A549 treated with dexamethasone at 1 μM for 4 hours (cell line): ENCODE measurements at places on chromosomes 3 and 15. TPM values are rescaled to one million over a fixed set of nuclear protein-coding genes. Genes with fewer than 3 reads are reported as not detected.

Gene NLGN1
- total RNA-seq = not detected in 5 replicates

Gene ARPP21
- total RNA-seq = 0.02 to 0.19 TPM (median 0.03 TPM) in 5 replicates

Gene ISG20
- 32.2 to 43.2 TPM (median 39.9 TPM) in 5 replicates for total RNA-seq

Gene MAGEL2
- not detected in 5 replicates for total RNA-seq

Gene TNFSF10
- 0.08 to 0.16 TPM (median 0.13 TPM) in 5 replicates for total RNA-seq

Gene ZNF385D
- not detected in 5 replicates for total RNA-seq

Gene GNB4
- 12.0 to 22.0 TPM (median 19.4 TPM) in 5 replicates for total RNA-seq

Gene TAGLN3
- not detected in 5 replicates for total RNA-seq

Gene RBPMS2
- 6.7 to 9.6 TPM (median 8.4 TPM) in 5 replicates for total RNA-seq

Gene FBXL22
- 0.14 to 0.49 TPM (median 0.27 TPM) in 5 replicates for total RNA-seq

Gene CD86
- total RNA-seq = 0.12 TPM in 1 of 5 replicates, not detected in the others

Gene DUOXA2
- not detected in 5 replicates for total RNA-seq

Gene ARL14
- total RNA-seq = 0.23 to 0.67 TPM (median 0.40 TPM) in 5 replicates

Gene PLA2G4D
- total RNA-seq = not detected in 5 replicates

Gene SAMD7
- not detected in 5 replicates for total RNA-seq

Gene MYEF2
- 12.8 to 17.4 TPM (median 15.6 TPM) in 5 replicates for total RNA-seq

Gene COL6A5
- not detected in 5 replicates for total RNA-seq

Gene CEMIP
- total RNA-seq = 0.83 to 1.5 TPM (median 1.3 TPM) in 5 replicates

Gene CPLX3
- total RNA-seq = 0.05 to 0.06 TPM in 2 of 5 replicates, not detected in the others

Gene FBLN2
- total RNA-seq = 1.5 to 2.8 TPM (median 2.1 TPM) in 5 replicates

Gene GDPGP1
- total RNA-seq = 3.6 to 4.5 TPM (median 4.1 TPM) in 5 replicates

Gene CD276
- total RNA-seq = 61.9 to 92.8 TPM (median 91.0 TPM) in 5 replicates

Gene NDN
- 0.07 to 0.10 TPM (median 0.08 TPM) in 5 replicates for total RNA-seq
